Osteocyte (in vitro differentiated cells): ENCODE measurements at places on chromosomes 2 and 18.

- DNase-seq = no peak
These were observed 188.1 kb downstream of the CAMKMT start for GRCh38 chr2:44549856-44550255.

GRCh38 chr2:182618672-182619079 is 97.4 kb upstream of the DNAJC10 start:
- DNase-seq = no peak

- DNase-seq = no peak
These were observed 31.0 kb downstream of the MRPL33 start for GRCh38 chr2:27802547-27802946.

GRCh38 chr2:10548626-10549025 is 100.5 kb upstream of the ODC1 start:
- DNase-seq = no peak

DNA sequence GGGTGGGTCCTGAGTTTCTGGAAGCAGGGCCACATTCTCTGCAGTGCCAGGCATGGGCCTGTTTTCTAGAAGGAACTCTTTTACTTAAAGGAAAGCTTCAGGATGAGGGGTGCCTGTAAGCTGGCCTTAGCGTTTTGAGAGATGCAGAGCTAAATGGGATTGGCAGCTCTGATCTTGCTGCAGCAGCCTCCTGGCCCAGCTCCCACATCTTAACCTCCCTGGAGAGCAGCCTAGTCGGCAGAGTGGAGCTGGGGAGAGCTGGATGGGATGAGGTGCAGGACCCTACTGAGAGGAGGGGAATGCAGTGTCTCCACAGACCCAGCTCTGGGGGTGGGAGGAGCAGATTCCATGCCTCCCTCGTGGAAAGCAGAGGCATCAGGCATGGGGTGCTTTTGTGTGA is 52.0 kb downstream of the TMEM17 start:
- DNase-seq = no peak

DNA sequence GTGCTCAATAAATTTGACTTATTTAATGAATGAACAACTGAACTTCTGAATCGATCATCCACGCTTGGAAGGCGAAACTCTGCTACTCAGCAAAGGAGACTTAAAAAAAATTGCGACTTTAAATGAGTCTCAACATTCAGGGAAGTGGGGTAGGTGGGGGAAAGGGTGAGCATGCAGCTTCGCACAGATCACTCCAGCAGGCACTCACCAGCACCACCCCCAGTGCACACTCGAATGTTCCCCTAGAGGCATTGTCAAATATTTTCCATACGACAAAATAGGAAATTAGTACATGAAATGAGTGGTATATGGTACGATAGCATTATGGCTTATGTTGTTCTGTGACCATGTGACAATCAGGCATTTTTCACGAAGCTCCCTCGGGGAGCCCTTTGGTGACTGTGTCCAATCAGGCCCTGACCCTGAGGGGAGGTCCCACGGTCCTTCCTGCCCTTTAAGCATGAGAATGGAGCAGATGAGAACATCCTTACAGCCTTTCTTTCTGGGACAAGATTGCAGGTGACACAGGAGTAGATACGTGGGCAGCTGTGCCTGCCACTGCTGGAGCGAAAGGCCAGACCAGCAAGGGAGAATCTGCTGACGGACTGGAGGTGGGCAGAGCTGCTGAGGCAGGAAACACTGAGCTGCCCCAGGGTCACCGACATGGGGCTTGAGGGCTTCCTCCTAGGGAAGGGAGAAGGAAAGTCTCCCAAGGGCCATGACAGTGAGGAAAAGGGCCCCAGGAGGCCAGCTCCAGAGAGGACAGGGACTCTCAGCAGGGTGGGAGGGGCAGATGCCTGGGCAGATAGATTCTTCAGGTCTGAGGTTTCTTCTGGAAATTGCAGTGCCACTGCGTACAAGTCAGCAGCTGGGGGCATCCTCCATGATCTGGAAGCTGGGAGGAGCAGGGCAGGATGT is 101.3 kb upstream of the ID2 start:
- peak; percentile 69 for DNase-seq

DNA sequence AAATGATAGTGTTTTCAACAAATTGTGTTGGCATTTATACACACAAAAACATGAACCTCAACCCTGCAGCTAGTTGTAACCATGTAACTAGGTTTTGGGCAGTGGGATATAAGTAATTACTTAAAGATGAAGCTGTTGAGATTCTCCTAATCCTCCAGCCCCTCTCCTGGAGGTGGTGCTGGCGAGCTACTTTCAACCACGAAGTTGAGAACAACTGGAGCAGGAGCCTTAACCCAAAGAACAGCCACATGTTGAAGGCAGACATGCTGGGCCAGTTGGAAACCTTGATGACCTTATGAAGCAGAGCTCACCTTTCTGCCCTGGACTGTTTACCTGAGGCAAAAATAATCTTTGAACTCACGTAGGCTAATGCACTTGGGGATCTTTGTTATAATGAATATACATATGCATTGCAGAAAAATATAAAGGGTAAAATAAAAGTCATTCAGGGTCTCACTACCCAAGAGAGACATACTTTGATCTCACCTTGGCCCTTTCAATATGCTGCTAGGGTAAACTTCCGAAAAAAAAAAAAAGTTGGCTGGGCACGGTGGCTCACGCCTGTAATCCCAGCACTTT is 89.6 kb upstream of the NPAS2 start:
- DNase-seq = no peak

DNA sequence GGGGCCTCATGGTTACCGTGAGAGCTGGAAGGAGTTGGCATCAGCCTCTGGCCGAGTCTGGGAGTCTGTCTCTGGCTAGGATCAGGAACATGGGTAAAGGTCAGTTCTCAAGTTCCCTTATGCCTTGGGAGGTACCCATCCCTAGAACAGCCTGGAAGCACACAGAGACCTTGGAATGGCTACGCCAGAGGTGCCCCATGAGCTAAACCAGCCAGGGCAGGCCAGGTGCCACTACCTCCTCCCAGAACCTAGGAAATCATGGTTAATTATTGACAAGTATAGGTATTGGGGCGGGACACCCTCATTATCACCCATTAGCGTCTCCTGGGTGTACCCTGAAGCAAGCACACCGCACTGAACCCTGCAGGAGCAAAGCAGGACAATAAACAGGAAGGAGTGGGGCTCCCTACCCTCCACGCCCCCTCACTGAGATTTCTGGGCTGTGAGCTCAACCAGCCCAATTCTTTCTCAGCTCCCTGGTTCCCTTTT is 3.0 kb upstream of the ASPRV1 start:
- no peak for DNase-seq

GRCh38 chr2:130985831-130986649 is 107.2 kb downstream of the FAM168B start:
- peak; percentile 66 for DNase-seq

DNA sequence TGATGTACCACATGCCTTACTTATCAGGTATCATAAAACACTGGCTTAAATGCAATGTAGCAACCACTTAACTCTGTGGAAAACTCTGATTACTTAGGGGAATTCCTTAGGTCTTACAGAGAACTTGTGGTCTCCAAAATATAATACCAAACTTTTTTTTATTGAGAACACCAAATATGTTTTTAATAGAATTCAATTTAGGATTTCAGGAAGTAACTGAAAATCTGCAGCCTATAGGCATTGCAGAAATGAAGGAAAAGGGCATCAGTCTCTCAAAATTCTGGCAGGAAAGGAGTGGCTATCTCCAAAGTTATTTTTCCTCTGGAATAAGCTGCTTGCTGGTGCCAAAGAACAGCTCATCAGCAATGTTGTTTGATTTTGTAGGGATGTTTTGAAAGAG is 105.3 kb upstream of the UGP2 start:
- DNase-seq = no peak

DNA sequence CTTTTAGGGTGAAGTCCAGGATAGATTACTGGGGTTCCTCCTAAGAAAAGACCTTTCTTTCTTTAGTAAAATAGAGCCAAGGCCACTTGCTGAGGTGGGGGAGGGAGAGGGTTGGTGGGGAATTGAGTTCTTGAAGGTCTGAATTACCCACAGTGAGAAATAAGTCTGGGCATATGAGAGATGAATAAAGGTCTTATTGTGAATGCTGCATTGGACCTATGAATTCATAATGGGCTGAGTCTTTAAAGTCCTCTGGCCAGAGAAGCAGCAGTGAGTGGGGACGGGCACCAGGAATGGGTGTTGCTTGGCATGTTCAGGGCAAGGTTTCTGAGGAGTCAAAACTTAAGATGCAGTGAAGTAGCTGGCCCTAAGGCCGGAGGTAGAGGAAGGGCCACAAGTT is 10.5 kb downstream of the MAPRE3 start:
- no peak for DNase-seq

DNA sequence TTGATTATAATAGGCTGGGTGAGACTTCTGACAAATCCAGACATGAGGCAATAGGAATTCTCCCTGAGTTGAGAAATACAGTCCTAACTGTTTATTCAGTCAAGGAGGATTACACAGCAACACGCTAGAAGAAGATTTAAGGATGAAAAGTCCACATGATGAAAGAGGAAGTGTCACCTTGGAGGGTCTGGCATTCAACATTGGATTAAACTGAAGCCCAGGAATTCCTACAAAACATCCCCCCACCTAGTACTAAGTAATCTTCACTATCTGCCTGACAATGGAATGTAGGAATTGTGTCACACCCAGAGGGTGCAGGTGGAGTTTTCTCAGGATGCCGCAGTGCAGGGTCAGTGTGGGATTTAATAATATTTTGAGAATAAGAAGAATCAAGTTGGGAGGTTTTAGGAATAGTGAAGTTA is 142.4 kb downstream of the SOCS6 start:
- no peak for DNase-seq

GRCh38 chr2:24336811-24337210 is 23.5 kb downstream of the ITSN2 start:
- DNase-seq = no peak

DNA sequence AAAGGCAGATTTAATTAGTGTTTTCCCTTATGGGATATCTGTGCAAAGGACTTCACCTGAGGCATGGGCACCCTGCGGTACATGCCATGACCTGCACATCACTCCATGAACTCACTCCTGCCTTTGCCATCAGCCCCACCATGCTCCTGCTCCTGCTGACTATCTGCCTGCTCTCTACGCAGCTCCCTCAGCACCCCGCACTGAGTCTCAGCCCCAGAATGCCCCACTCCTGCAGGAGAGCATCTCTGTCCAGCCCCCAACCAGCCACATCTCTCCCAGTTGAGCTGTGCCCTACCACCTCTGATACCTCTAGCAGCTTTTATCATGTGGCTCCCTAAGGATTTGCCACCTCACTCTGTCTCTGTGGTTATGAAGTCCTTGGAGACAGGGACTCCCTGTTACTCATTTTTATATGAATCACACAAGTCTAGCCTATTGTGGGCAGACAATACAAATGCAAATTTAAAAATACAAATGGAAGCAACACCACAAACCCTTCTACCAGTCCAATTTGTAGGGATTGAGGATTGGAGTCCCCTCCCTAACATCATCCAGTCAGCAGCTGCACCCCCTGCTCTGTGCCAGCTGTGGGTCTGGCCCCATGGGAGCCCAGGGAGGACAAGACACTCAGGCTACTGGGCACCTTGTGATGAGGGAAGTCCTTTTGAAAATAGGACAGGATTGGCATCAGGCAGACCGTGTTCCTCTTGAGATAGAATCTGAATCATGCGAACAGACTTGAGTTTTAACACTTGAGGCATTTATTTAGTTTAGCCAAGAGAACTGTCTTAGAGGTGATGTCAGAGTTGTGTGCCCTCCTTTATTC is 689.6 kb upstream of the HS6ST1 start:
- no peak for DNase-seq

DNA sequence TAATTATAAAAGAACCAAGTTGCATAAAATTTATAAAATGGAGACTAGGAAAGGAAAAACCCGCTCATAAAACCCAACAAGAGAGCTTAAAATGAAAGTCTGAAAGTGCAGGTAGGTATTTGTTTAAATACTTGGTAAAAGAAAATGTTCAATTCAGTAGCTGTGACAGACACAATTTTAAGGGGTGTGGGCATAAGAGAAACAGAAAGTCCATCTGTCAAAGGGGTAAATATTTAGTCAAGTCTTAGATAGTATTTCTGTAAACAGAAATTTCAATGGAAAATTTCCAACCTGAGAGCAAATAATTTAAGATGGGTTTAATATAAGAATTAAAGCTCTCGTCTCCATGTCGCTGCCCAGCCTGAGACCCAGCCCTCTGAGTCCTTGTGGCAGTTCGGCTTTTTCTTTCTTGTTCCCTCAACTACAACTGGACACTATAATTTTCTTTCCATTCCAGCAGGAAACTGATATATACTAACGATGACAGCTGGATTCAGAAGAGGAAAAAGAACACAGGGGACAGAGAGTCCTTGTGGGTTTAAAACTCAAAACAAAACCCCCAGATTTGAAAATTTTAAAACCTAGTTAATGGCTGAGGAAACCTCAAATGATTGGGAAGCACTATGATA is 88.0 kb upstream of the ZFP36L2 start:
- no peak for DNase-seq

GRCh38 chr2:241339839-241340630 is 16.1 kb upstream of the FARP2 start:
- DNase-seq = no peak

GRCh38 chr18:42780171-42780570 is 335.3 kb downstream of the RIT2 start:
- DNase-seq = no peak

DNA sequence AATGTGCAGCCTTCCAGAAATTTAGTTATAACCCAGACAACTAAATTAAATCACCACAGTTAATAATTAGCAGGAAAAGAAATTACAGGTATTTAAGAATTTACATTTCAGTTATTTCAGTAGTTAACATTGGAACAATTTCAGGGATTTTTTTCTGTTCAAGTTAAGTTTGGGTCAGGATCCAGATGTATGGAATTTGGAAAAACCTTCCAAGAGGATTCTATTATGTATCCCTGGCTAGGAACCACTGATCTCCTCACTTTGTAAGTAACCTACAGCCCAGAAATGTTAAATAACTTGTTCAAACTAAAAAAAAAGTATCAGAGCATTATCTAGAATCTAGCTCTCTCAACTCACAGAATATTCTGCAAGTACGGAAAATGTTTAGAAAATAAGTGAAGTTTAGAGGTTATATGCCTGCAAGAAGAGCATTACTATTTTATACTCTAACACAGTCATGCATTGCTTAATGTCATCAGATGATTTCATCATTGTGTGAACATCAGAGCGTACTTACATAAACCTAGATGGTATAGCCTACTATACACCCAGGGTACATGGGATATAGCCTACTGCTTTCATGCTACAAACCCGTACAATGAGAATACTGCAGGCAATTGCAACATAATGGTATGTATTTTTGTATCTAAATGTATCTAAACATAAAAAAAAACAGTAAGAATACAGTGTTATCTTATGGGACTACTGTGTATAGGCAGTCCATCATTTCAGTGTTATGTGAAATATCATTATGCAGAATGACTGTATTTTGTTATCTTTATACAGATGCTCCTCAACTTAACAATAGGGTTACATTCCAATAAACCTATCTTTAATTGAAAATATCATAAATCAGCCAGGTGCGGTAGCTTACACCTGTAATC is 6.1 kb downstream of the NCKAP1 start:
- DNase-seq = no peak

GRCh38 chr2:105961599-105962146 is 217.0 kb downstream of the NCK2 start:
- DNase-seq = no peak

- DNase-seq = no peak
These were observed 3.5 kb upstream of the KLHL29 start for GRCh38 chr2:23381485-23381884.
